ENCODE measurements at places on chromosomes 6 and 20. TPM values are rescaled to one million over a fixed set of nuclear protein-coding genes. Genes with fewer than 3 reads are reported as not detected.

Gene PRDM1
- total RNA-seq, result 4.7 TPM

Gene OR2H2
- total RNA-seq, result not detected

Gene RTF2
- 99.4 TPM for total RNA-seq

Gene NKAIN4
- total RNA-seq, result not detected

Gene ERVFRD-1
- total RNA-seq, result not detected

Gene ZCCHC3
- total RNA-seq, result 28.7 TPM

Gene ANGPT4
- 0.05 TPM for total RNA-seq

Gene IL17F
- not detected for total RNA-seq

Gene OR12D3
- not detected for total RNA-seq

Gene PPIL6
- total RNA-seq, result 0.91 TPM

Gene C20orf141
- not detected for total RNA-seq

Gene TNFRSF6B
- 7.2 TPM for total RNA-seq

Gene ETV7
- 0.23 TPM for total RNA-seq

Gene OPRM1
- total RNA-seq, result not detected

Gene SAMD10
- total RNA-seq, result 1.9 TPM

Gene RAET1G
- 0.34 TPM for total RNA-seq

Gene MTO1
- 19.1 TPM for total RNA-seq

Gene PTCRA
- not detected for total RNA-seq

Gene CYP24A1
- total RNA-seq, result not detected

Gene NKAPL
- total RNA-seq, result not detected

Gene ELMO2
- total RNA-seq, result 23.3 TPM

Gene SAMD5
- total RNA-seq, result 0.11 TPM

Gene CNR1
- total RNA-seq, result 4.6 TPM

Gene CLPSL1
- total RNA-seq, result not detected

Gene HCRTR2
- total RNA-seq, result not detected

Gene FAM209B
- total RNA-seq, result 1.1 TPM

Gene MTRF1L
- total RNA-seq, result 29.4 TPM

Gene FILIP1
- total RNA-seq, result not detected

Gene CAP2
- total RNA-seq, result 4.5 TPM

Gene SCRT2
- not detected for total RNA-seq

Gene NR2E1
- total RNA-seq, result 0.05 TPM

Gene IPCEF1
- not detected for total RNA-seq

Gene SLC22A2
- total RNA-seq, result not detected

Gene EPHA7
- 5.9 TPM for total RNA-seq

Gene GJA10
- total RNA-seq, result not detected

Gene GNAS-AS1
- total RNA-seq, result 8.4 TPM

Gene ISM1
- total RNA-seq, result 0.08 TPM

Gene TNF
- total RNA-seq, result not detected

Gene LY6G6D
- total RNA-seq, result not detected
